Fibroblast of the conjunctiva (primary cell): ENCODE measurements at places on chromosomes 1 and 21.
A peak's percentile ranks its signal among the peaks of the same experiment; 100 is the strongest.

GRCh38 chr21:28272272-28272992 lies 720.2 kb downstream of the LTN1 start:
- no peak for DNase-seq

- no peak for DNase-seq
Observed at GRCh38 chr21:35045542-35046262, 3.4 kb downstream of the RUNX1 start.

GRCh38 chr1:27571439-27572018 lies 32.4 kb downstream of the AHDC1 start:
- no peak for DNase-seq

- no peak for DNase-seq
Observed at GRCh38 chr1:28099050-28099769, 10.8 kb upstream of the EYA3 start.

- peak; percentile 0 for DNase-seq
Observed at GRCh38 chr1:163528710-163529348, 207.1 kb downstream of the NUF2 start.

DNA sequence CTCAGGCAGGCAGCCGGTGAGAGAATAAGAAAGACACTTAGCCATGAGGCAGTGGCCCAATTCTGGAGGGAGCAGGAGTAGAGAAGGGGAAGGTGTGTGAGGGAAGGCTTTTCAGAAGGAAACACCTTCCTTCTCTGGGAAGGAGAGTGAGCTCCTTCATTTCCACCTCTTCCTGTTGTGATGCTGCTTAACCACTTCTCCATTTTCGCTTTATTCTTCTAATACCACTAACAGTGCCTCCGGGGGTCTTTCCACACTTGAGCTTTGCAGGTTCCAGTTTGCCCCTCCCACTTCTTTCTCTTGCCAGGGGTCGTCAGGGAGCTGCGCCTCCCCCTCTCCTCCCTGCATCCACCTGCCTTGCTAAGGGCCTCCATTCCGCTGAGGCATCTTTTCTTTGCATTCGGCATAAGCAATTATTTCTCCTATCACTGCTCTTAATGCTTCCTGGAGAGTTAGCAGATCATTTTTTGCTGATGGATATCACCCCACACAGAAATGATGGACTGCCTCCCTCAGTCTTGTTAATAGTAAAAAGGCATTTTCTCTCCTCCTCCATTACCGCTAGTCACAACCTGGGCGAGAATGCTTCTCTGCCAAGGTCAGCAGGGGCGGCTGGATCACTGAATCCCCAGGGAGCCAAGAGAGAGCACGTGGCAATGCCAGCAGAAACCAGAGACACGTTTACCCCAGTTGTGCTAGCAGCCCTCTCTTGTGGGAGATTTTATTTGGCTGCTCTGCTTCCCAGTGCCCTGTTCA lies 74.8 kb downstream of the ELAVL4 start:
- no peak for DNase-seq

DNA sequence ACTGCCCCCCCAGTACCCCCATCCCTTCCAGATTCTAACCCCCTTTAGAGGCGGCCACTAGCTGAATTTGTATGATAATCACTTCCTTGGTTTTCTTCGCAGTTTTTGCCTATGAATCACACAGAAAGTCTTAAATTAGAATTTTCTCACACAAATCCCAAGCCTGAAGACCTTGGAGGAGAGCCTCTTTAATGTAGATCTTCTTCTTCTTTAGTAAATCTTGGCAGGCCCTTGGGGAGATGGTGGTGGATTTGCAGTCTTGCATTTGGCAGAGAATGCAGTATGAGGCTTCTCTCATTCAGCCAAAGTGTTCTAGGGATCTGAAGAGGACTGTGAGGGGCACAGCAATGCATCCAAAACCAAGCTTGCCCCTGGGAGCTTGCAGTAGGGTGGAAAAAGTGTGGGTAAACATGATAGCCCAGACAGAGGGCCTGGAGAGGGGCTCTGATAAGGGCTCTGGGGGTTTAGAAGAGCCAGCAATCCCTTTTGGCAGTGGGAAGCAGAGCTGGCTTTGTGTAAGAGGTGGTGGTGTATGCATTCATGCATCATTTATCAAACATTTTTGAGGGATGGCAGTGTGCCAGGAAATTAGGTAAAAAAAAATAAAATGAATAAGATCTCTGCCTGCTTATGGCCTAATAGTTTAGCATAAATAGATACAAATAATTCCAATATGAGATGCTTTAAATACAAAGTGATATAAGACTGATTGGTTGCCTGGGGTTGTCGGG lies 7.7 kb upstream of the CDC42 start:
- DNase-seq: peak; percentile 61

- DNase-seq: no peak
Observed at GRCh38 chr1:25808481-25809244, 8.7 kb downstream of the SELENON start.

GRCh38 chr1:77048615-77049005 lies 170.6 kb downstream of the PIGK start:
- DNase-seq: no peak

DNA sequence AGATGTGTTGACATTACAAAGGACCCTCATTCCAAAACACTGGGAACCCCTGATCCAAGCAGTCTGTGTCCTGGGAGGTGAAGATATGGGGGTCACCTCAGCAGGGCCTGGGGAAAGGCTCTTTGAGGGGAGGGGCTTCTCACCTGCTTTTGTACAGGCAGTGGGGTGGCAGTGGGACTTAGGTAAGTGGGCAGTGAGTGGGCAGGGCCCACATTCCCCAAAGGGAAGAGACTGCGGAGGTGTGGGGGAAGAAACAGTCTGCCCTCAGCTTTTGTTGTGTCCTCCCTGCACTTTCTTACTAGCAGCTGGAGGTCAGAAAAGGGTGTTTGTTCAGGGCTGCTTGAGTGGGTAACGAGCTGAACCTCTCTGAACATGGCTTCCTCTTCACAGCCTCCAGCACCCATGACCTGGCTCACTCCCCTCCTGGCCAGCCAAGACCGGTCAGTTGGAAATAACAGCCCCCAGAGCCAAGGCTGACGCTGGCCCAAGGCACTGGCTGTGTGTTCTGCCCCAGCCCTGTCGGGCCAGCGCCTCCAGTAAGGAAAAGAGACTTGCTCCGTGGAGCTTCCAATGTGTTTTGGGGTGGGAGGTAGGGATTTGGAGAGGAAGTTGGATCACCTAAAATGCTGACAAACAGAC lies 173.5 kb downstream of the PSMG1 start:
- DNase-seq: no peak

GRCh38 chr1:150076985-150077384 lies 9.4 kb downstream of the VPS45 start:
- DNase-seq: no peak

GRCh38 chr1:207996636-207997035 lies 85.7 kb upstream of the CD34 start:
- DNase-seq: no peak
